Chondrocyte (in vitro differentiated cells): ENCODE measurements at places on chromosomes 12 and 14. TPM values are rescaled to one million over a fixed set of nuclear protein-coding genes. Genes with fewer than 3 reads are reported as not detected.

POTEG gene
- total RNA-seq: not detected in 3 replicates

NTN4 gene
- total RNA-seq: 179 to 336 TPM (median 336 TPM) in 3 replicates

FLRT2 gene
- total RNA-seq: 170 to 241 TPM (median 227 TPM) in 3 replicates

GRCh38 chr12:87728931-87729593 lies 300.1 kb downstream of the C12orf50 start:
- peaks cover 2% of the 10 kb centered on the region for H3K27me3 ChIP-seq
- H3K4me1 ChIP-seq: peaks cover 14% of the 10 kb centered on the region
- peaks cover 3% of the 10 kb centered on the region for H3K36me3 ChIP-seq
- H3K4me3 ChIP-seq: no peak overlapping the region
- DNase-seq: no peak

DNA sequence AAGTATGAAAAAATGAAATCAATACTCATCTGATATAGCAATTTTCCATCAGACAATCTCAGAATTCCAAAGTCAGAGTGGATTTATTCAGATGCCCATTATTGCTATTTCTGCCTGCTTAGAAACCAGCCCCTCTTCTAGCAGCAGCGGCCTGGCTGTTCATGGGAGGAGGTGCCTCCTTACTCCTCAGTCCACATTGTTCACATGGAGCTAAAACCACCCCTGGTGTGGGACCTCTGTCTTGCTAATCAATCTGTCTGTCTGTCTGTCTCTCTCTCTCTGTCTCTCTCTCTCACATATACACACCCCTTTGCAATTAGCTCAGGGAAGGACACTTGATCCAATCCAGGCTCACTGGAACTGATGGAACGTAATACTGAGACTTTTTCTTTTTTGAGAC lies 176.1 kb downstream of the APAF1 start:
- peaks cover 44% of the 10 kb centered on the region for H3K4me1 ChIP-seq
- no peak overlapping the region for H3K4me3 ChIP-seq
- DNase-seq: no peak
- no peaks in the 10 kb centered on the region for H3K36me3 ChIP-seq
- no peak overlapping the region for H3K27ac ChIP-seq

DNA sequence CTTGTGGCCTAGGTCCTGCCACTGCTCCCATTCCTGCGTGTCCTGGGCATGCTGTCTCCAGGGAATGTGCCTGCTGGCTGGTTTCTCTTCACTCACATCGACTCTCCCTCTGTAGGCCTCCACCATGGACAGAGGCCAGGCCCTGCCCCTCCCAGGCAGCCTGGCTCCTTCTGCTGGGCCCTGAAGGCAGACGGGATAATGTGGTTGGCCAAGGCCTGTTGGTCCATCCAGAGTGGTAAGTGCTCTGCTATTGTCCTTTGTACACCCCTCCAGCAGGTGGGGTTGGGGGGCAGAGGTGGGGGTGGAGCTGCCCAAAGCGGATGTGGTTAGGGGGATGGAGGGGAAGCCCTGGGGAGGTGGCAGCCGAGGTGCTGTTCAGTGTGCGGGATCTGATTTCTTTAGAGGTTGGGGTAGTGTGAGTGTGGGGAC lies 9.5 kb upstream of the NR4A1 start:
- H3K4me1 ChIP-seq: peaks cover 13% of the 10 kb centered on the region
- peaks cover 2% of the 10 kb centered on the region for H3K36me3 ChIP-seq
- H3K27me3 ChIP-seq: no peaks in the 10 kb centered on the region
- no peak overlapping the region for H3K4me3 ChIP-seq

RASAL1 gene
- not detected in 3 replicates for total RNA-seq

- no peak for DNase-seq
- no peak overlapping the region for H3K27ac ChIP-seq
- H3K4me1 ChIP-seq: no peaks in the 10 kb centered on the region
Observed at GRCh38 chr12:38399711-38400206, 83.2 kb downstream of the ALG10B start.

DNA sequence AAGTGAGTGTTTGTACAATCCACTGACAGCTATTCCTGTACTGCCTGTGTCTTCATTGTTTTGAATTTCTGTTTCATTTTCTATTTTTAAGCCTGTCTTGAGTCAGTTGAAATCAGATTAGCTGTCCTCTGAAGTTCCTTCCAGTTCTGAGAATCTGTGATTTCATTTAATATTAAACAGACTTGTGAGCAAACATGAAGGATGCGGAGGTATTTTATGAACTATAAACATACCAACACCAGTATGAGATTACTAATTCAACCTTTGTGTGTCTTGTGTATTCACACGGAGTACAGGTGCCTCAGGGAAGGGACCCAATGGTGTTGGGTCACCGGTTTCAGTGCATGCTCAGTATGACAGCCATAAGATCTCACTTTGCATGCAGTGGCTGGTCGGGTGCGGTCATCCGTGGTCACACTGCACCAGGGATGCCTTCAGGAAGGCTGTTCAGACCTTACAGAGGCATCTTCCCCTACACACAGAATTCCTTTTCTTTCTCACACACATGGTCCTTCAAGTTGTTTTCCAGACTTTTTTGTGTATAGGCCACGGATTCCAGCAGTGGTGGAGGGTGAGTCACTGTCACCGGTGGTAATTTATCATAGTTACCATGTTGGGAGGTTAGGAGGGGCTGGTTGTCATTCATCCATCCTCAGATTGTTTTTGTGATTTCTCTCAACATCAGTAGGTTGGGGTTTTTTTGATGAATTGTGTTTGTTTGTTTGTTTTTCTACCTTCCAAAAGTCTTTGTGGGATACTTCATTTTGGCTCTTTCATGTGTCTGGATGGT lies 103.0 kb upstream of the SFSWAP start:
- H3K4me3 ChIP-seq: no peak overlapping the region
- no peaks in the 10 kb centered on the region for H3K36me3 ChIP-seq
- DNase-seq: no peak
- peaks cover 11% of the 10 kb centered on the region for H3K27me3 ChIP-seq

DNA sequence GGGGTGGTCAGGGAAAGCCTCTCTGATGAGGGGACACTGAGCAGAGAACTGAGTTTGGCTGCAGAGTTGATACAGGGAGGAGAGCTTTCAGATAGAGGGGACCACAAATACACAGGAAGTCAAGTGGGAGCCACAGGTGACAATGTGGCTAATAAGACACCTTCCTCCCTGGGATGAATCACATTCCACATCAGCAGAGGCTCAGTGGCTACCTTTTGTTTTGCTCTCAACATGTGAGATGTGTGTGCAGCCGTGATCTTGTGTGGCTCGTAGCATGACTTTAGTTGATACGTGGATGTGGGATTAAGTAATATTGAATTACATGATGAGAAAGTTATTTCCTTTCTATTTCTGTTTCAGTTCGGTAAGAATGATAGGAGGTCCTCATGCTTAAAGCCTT lies 7.5 kb downstream of the CRADD start:
- H3K27me3 ChIP-seq: no peaks in the 10 kb centered on the region
- no peak overlapping the region for H3K27ac ChIP-seq
- H3K36me3 ChIP-seq: no peaks in the 10 kb centered on the region

MLF2 gene
- 161 to 172 TPM (median 163 TPM) in 3 replicates for total RNA-seq

- H3K4me3 ChIP-seq: no peak overlapping the region
- no peaks in the 10 kb centered on the region for H3K36me3 ChIP-seq
- no peak for DNase-seq
- H3K27ac ChIP-seq: peak overlapping the region; percentile 59
- H3K27me3 ChIP-seq: no peaks in the 10 kb centered on the region
- peaks cover 13% of the 10 kb centered on the region for H3K4me1 ChIP-seq
Observed at GRCh38 chr12:38898001-38898684, 7.2 kb downstream of the CPNE8 start.

RHEBL1 gene
- 0.64 to 0.95 TPM in 2 of 3 replicates, not detected in the other for total RNA-seq

DNA sequence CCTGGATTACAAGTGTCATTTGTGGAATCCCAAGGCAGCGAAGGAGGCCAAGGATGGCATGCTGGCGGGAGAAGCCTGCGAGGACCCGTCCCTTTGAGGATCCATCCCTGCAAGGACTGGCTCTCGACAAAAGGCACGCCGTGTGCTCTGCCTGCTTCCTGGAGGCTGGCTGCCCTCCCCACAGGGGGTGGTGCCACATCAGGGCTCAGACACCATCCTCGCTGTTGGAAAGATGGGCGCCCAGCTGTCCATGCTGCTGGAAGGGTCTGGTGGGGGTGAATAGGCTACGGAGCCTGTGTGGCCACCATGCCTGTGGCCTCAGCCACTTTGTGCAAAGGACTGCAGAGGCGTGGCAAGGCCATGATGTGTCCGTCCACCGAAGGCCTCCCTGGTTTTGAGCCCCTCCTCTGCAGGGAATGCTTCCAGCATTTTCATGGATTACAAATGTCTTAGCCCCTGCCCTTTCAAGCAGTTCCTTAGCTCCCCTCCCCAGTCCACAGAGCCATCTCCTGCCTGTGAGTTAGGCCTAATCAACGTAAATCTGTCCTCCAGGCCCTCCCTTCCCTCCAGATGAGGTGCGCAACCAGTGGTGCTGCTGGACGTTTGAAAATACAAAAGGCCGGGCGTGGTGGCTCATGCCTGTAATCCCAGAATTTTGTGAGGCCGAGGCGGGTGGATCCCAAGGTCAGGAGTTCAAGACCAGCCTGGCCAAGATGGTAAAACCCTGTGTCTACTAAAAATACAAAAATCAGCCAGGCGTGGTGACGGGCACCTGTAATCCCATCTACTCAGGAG lies 22.1 kb downstream of the ZBTB42 start:
- H3K4me1 ChIP-seq: peaks cover 18% of the 10 kb centered on the region
- H3K36me3 ChIP-seq: no peaks in the 10 kb centered on the region

DNA sequence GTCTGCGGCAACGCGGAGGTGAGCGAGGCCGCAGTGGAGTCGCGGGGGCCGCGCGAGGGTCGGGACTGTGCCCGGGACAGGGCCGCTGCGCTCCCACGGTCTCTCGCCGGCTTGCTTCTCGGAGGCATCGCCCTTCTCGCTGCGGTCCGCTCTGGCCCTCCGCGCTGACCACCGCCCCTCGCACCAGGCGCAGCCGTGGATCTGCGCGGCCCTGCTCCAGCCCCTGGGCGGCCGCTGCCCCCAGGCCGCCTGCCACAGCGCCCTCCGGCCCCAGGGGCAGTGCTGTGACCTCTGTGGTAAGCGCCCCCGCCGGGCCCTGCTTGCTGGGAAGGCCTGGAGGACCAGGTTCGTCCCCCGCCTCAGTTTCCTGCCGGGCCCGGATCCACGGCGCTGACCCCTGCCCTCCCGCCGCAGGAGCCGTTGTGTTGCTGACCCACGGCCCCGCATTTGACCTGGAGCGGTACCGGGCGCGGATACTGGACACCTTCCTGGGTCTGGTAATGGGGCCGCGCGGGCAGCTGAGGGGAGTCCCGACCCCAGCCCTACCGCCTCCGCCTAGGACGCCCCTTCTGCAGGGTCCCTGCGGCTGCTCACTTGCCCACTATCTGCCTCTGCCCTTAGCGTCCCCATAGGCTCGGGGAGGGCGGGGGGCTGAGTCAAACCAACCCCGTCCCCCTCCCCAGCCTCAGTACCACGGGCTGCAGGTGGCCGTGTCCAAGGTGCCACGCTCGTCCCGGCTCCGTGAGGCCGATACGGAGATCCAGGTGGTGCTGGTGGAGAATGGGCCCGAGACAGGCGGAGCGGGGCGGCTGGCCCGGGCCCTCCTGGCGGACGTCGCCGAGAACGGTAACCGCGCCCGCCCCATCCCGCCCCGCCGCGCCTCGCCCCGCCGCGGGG lies 7.0 kb downstream of the AMN start:
- no peak overlapping the region for H3K27ac ChIP-seq
- H3K36me3 ChIP-seq: peaks cover 16% of the 10 kb centered on the region
- H3K4me1 ChIP-seq: peaks cover 6% of the 10 kb centered on the region
- no peaks in the 10 kb centered on the region for H3K27me3 ChIP-seq

DBX2 gene
- total RNA-seq: not detected in 3 replicates

GRCh38 chr12:58433959-58434358 lies 486.3 kb downstream of the LRIG3 start:
- peaks cover 5% of the 10 kb centered on the region for H3K36me3 ChIP-seq
- H3K27me3 ChIP-seq: no peaks in the 10 kb centered on the region
- peaks cover 2% of the 10 kb centered on the region for H3K4me1 ChIP-seq
- H3K4me3 ChIP-seq: no peak overlapping the region

DNA sequence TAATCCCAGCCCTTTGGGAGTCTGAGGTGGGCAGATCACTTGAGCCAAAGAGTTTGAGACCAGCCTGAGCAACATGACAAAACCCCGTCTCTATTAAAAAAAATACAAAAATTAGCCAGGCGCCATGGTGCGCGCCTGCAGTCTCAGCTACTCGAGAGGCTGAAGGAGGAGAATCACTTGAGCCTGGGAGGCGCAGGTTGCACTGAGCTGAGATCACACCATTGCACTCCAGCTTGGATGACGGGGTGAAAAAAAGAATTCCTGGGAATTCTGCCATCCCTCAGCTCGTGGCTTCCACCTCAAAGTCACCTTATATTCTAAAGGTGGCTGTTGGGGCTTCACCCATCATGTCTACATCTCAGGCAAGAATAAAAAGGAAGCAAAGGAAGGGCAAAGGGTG lies 12.9 kb downstream of the BCL2L14 start:
- no peaks in the 10 kb centered on the region for H3K36me3 ChIP-seq
- no peak overlapping the region for H3K27ac ChIP-seq
- no peaks in the 10 kb centered on the region for H3K27me3 ChIP-seq
- DNase-seq: no peak

- H3K27me3 ChIP-seq: no peaks in the 10 kb centered on the region
- no peak overlapping the region for H3K27ac ChIP-seq
- no peak for DNase-seq
- H3K36me3 ChIP-seq: no peaks in the 10 kb centered on the region
Observed at GRCh38 chr14:98334186-98334585, 937.8 kb downstream of the BCL11B start.

GRCh38 chr12:2639020-2639298 lies 155.8 kb upstream of the FKBP4 start:
- no peaks in the 10 kb centered on the region for H3K27me3 ChIP-seq
- H3K4me3 ChIP-seq: no peak overlapping the region
- DNase-seq: no peak
- peaks cover 38% of the 10 kb centered on the region for H3K4me1 ChIP-seq
- peaks cover 24% of the 10 kb centered on the region for H3K36me3 ChIP-seq

DNA sequence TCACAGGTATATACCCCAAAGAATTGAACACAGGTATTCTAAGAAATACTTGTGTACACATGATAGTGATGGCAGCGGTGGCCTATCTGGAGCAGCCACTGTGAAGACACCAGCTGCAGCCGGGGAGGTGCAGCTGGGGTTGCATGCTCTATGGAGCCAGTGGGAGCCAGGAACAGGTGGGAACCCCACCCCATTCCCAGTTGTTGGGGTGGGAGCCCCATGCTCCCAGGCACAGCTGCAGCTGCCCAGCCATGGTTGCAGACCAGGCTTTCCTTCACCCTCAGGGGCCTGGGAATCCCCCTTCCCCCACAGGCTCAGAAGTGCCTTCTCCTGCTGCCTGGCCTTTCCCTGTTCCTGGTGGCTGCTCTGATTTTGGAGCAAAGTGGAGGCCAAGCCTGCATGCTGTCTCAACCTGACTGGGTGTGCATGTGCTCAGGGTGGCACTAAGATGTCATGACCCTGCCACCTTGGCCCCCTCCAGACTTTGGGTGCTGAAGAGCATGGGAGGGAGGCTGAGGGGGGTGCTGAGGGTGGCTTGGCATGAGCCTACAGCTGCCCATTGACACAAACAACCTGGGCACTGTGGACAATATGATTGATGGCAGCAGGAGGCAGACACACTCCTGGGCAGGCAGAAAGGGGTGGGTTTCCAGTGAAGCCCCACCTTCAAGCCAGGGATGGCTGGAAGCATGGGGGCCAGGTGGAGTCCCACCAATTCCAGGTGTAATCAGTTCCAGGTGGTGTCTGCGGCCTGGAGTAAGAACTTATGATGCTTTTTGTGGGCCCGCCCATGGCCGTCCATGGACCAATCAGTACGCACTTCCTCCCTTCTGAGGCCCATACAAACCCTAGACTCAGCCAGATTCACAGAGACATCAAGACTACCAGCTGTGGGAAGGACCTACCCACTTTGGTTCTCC lies 234.7 kb downstream of the ADGRD1 start:
- peaks cover 28% of the 10 kb centered on the region for H3K27me3 ChIP-seq
- DNase-seq: no peak
- H3K27ac ChIP-seq: no peak overlapping the region

GRCh38 chr14:38605193-38606114 lies 349.6 kb upstream of the CLEC14A start:
- H3K27me3 ChIP-seq: no peaks in the 10 kb centered on the region
- H3K36me3 ChIP-seq: no peaks in the 10 kb centered on the region
- H3K27ac ChIP-seq: no peak overlapping the region
- DNase-seq: no peak
- no peak overlapping the region for H3K4me3 ChIP-seq

GALC gene
- 11.1 to 18.0 TPM (median 12.3 TPM) in 3 replicates for total RNA-seq
